Ammon's horn (tissue), 1 donor: ENCODE measurements at places on chromosomes 1 and 21.
A peak's percentile ranks its signal among the peaks of the same experiment; 100 is the strongest.

GRCh38 chr1:77473690-77474089 lies 191.9 kb downstream of the AK5 start:
- peak; percentile 66 for DNase-seq

DNA sequence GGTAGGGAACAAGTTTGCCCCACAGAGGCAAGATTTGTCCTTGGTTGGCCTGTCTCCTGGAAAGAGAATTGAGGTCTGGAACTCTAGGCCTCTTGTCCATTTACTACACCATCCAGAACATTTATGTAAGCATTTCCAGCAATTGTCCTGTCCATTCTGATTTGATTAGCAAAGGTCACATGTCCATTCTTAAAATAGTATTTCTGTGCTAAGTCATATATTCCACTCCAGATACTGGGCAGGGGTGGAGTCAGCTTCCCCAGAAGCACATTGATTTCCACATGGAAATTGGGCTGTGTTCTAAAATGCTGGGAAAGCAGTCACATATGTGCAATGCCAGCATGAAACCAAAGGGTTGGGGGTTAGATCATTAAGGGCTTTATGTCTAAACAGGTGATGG lies 21.5 kb upstream of the FMN2 start:
- no peak for DNase-seq

- no peak for DNase-seq
These were observed 532 bp downstream of the RALGPS2 start for GRCh38 chr1:178725466-178726086.

DNA sequence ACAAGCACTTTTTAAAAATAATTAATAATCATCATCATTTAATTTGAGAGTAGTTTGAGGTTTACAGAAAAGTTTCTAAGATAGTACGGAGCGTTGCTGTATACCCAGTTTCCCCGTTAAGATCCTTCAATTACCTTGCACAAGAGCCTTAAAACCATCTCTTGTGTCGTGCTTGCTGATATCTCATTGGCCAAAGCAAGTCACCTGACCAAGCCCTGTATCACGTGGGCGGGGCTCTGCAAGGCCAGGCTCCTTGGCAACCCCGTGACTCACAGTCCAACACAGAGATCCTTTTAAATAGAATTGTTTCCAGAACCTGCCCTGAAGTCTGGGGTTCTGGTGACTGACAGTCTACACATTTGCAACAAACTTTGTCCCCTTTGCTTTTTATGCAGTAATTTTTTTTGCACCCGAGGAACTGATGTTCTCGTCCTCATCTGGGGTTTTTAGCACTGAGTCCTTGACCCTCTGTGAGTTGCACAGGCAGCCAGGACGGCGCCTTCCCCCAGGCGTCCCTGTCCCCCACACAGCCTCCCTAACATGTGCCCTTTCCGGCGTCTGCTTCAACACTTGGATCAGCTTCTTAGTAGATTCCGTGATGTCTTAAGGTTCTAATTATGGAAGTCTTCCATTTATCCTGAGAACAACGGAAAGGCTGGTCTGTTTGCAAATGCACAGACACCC lies 183.3 kb upstream of the TMEM51 start:
- DNase-seq: peak; percentile 53

DNA sequence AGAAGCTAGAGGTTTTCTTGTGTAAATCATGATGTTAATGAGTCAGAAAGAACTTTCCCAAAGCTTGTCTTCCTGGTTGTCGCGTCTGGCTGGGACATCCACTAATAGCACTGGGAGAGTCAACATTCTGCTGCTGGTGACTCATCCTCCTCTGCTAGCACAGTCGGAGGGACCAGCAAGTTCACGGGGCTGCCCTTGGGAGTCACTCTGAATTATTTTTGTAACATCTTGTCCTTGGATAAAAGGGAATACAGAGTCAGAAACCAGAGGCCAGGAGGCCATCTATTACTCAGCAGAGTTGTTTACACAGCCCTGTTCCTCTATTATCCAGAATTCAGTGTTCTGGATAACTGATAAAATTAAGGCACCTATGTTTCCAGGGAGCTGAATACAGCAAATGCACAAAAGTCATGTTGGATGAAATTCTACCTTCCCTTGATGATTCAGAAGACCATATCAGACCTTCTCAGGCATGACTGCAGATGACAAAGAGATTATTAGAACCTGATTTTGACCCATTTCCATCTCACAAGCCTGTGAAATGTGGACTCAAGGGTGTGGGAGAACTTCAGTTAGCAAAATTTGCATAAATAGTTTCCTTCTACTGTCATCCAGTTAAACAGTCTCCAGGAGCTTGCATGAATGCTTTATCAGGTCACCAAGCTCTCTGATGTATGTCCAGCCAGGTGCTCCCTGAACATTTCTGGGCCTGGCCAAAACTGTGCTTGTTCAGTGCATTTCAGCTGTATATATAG lies 68.1 kb downstream of the JAK1 start:
- DNase-seq: peak; percentile 79

GRCh38 chr1:32871364-32872191 lies 866 bp upstream of the FNDC5 start:
- no peak for DNase-seq

DNA sequence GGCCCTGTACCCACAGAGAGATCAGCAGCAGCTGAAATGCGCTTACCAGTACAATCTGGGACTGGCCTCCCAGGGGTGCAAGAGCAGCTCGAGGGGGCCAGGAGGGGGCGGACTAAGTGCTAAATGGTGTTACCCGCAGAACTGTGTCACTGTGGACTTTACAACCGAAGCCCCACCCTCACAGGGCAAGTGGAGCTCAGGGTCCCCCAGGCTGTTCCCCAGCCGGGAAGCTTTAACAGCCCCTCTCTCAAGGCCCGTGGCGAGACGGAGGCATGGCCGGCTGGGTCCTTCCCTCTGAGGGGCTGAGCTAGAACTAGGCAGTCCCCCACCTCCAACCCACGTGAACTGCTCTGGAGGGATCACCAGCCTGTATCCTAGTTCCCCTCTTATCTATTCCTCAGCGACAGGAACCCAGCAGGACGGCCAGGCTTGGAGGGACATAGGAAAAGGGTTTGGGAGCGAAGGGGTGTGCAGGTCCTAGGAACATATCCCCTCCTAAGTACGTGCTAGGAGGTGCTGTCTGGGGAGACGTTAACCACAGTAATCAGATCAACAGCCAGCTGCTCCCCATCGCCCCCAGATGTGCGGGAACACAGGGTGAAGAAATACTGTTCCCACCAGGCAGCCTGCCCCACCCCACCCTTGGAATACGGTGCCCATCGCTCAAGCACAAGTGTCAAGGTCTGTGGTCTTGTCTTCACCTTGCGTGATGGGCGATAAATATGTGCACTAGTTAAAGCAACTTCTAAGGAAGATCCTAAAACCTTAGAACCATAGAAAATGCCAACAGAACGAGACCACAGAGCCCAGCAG lies 24.4 kb downstream of the ZBTB17 start:
- DNase-seq: no peak

GRCh38 chr1:22332424-22332717 lies 119.3 kb upstream of the ZBTB40 start:
- DNase-seq: no peak
